ENCODE measurements at places on chromosomes 6 and 20. TPM values are rescaled to one million over a fixed set of nuclear protein-coding genes. Genes with fewer than 3 reads are reported as not detected.

TMEM244 gene
- 0.22 TPM for total RNA-seq

IRF4 gene
- 1.8 TPM for total RNA-seq

CBFA2T2 gene
- 8.5 TPM for total RNA-seq

RIN2 gene
- total RNA-seq = 26.0 TPM

TMC2 gene
- not detected for total RNA-seq

FAM50B gene
- 5.6 TPM for total RNA-seq

BFSP1 gene
- 2.3 TPM for total RNA-seq

LIN28B gene
- 0.04 TPM for total RNA-seq

TMEM200A gene
- total RNA-seq = 9.2 TPM

TUBB2B gene
- total RNA-seq = 63.7 TPM

TINAG gene
- 0.04 TPM for total RNA-seq

PCK1 gene
- 0.13 TPM for total RNA-seq

PSMF1 gene
- total RNA-seq = 25.3 TPM

GPR63 gene
- 2.6 TPM for total RNA-seq

NKAIN2 gene
- total RNA-seq = 2.5 TPM

SPDEF gene
- 0.04 TPM for total RNA-seq

ULBP3 gene
- total RNA-seq = 3.9 TPM

LRRC73 gene
- 0.22 TPM for total RNA-seq

PAK5 gene
- 0.04 TPM for total RNA-seq

SLC26A8 gene
- not detected for total RNA-seq

CCN6 gene
- 0.09 TPM for total RNA-seq

DYNLRB1 gene
- 67.9 TPM for total RNA-seq

PAX1 gene
- 0.58 TPM for total RNA-seq

SLC22A3 gene
- 8.2 TPM for total RNA-seq

PPIL6 gene
- total RNA-seq = 5.9 TPM

SPINT3 gene
- not detected for total RNA-seq

SRMS gene
- not detected for total RNA-seq

TRIM40 gene
- not detected for total RNA-seq

TTK gene
- total RNA-seq = 9.4 TPM

PACRG gene
- total RNA-seq = 1.8 TPM

HLA-DMA gene
- 4.2 TPM for total RNA-seq

RAB23 gene
- 19.6 TPM for total RNA-seq

CD83 gene
- 15.4 TPM for total RNA-seq

BTNL2 gene
- total RNA-seq = not detected

PPP1R14C gene
- total RNA-seq = 30.2 TPM

DNAH8 gene
- total RNA-seq = 2.2 TPM

BLCAP gene
- 282 TPM for total RNA-seq

GCLC gene
- total RNA-seq = 7.3 TPM

TAF4 gene
- total RNA-seq = 5.1 TPM

ANGPT4 gene
- total RNA-seq = 0.04 TPM

GPR6 gene
- not detected for total RNA-seq

HLA-DRB5 gene
- 8.4 TPM for total RNA-seq

CFAP61 gene
- 0.71 TPM for total RNA-seq

ATP9A gene
- 39.4 TPM for total RNA-seq

TNF gene
- total RNA-seq = 0.22 TPM

WDR27 gene
- total RNA-seq = 21.5 TPM

EYA2 gene
- 1.5 TPM for total RNA-seq

RAB44 gene
- 0.04 TPM for total RNA-seq

HUS1B gene
- total RNA-seq = 0.18 TPM
